Endothelial cell (in vitro differentiated cells): ENCODE measurements at places on chromosomes 6 and 20.

DNA sequence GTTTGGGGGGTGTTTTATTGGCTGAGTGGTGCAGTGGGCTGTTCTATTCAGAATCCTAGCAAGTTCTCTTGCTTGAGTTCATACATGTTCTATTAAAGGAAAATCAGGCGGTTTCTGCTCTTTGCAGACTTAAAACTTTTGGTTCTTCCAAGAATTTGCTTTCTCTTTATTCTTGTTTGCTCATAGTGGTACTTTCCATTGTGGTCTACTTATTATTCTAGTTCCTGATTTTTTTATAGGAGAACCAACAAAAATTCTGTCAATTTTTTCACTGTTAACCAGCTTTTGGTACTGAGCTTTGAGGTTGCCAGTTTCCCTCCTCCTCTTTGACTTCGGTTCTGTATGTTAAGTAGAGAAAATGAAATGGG lies 6.7 kb downstream of the AFDN start:
- DNase-seq: no peak

GRCh38 chr6:113632220-113632864 lies 224.8 kb upstream of the MARCKS start:
- no peak for DNase-seq

- DNase-seq: no peak
Observed at GRCh38 chr20:32296412-32296811, 19.0 kb downstream of the KIF3B start.

DNA sequence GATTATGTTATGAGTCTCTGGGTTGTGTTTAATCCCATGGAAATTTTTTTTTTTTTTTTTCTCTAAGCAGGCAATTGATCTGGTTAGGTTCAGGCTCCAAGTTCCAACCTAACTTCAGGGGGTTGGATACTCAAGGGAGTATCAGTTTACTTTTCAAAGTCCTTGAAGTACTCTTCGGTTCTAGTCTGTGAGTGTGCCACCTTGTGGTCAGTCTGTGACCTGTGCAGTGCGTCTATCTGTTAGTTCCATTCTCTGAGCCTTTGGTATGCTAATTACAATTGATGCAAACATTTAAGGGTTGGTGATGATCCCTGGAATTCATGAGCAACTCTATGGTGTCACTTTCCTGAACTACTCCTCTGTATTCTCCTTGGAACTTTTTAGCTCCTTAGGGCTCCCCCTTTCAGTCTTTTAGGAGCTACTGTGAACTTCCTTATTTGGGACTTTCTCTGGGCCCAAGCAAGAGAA lies 342.0 kb downstream of the SOX4 start:
- DNase-seq: no peak

DNA sequence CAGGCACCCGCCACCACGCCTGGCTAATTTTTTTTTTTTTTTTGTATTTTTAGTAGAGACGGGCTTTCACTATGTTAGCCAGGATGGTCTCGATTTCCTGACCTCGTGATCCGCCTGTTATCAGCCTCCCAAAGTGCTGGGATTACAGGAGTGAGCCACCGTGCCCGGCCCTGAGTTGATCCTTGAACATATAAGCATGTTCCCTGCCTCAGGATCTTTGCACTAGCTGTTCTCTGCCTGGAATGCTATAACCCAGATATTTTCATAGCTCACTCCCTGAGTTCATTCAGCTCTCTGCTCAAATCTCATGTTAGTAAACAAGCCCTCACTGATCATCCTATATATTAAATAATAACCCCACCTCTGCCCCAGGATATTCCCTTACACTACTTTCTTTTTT lies 9.0 kb upstream of the DLK2 start:
- no peak for DNase-seq

- DNase-seq: no peak
Observed at GRCh38 chr6:64252256-64252655, 616.7 kb downstream of the PHF3 start.

DNA sequence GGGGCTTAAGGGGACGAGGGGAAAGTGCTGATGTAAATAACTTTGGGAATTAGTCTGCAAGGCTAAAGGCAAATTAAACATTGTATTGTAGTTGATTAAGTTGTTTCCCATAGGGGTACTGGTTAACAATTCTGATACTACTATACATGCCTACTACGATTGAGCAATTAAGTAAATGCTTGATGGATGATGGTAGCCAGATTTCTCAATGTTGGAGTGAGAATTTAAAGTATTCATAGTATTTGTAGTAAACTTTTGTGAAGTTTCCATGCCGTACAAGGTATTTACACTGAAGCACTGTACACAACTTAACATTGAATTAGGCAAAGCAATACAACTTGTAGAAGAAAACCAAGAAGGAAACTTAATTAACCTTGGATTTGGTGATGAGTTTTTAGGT lies 852.3 kb downstream of the QKI start:
- DNase-seq: no peak
